ENCODE measurements at places on chromosomes 2 and 18.

DNA sequence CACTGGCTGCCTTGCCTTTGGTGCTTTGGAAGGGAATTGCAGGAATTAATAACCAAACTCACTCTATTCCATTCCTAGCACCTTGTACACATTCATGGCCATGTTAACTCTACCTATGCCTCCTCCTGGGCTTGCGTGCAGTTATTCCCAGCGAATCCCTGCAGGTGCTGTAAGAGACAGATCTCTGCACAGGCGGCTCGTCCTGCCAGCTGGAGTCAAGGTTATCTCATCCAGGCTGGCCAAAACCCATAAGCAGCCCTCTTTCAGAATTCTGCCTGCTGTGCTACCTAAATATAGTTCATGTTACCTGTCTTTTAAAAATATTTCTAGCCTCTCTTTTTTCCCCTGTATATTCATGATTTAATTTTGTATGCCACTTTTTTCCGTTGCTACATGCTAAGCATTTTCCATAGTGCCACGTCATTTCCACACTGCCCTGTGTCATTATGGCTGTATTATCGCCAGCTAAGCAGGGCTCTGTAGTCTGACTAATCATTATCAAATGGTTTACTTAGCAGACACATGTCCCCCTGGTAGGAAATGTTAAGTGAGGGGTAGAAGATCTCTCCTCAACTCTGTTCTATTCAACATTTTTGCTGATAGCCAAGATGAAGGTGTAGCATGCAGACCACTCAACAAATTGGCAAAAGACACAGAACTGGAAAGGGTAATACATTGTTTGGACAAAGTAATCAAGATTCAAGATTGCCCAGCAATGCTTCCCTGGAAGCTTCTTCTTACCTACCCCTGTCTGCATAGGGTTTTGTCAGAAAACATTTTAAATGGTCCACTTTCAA lies 79.7 kb upstream of the TAF1B start:
- no peak for DNase-seq

- DNase-seq, result no peak
Measured at GRCh38 chr2:2566396-2567323, 235.6 kb upstream of the MYT1L start.

DNA sequence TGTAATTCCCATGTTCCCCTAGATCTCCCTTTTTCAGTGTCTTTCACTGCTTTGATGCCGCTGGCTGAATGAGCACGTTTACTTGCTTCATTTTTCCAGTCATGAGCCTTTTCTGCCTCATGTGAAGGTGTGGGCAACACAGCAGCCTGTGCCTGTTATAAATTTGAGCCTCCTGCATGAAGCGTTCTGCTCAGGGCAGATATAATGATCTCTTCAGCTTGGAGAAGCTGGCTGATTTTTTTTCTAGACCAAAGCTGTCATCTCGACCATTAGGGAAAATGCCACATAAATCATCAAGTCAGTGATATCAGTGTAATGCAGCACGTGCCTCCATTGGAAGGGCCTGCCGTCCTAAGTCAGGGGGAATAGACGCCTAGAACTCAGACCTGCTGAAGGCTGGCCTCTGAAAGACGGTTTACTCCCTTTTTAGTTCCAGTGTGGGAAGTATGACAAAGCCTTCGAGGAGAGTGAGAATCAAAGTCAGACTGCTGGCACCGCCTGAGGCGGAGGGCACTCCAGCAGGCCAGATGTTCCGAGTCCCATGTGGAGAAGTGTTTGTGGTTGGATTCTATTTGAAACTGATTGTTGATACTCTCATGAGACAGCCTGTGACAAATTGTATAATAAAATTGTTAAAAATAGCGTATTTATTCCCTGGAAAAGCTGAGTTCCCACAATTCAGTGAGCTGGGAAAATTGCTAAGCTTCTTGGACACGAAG lies 196.5 kb downstream of the MYO1B start:
- no peak for DNase-seq

- no peak for DNase-seq
Measured at GRCh38 chr2:64716569-64716968, 62.9 kb upstream of the SERTAD2 start.

DNA sequence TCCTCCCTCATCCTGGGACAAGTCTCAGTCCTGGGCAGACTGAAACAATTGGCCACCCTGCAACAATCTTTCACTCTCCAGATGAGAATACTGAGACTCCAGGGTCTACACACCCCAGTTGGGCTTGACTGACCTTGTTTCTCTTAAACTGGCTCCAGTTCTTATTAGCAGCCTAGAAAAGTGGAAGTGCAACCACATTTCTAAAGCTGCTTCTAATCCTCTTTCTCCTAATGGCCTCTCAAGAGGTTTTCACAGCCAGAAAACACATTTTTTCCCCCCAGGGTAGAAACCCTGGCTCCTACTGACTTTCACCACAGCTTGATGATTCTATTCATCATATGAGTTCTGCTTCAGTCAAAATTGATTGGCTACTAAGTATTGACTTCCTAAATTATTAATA lies 45.8 kb downstream of the SLC4A5 start:
- DNase-seq, result no peak

DNA sequence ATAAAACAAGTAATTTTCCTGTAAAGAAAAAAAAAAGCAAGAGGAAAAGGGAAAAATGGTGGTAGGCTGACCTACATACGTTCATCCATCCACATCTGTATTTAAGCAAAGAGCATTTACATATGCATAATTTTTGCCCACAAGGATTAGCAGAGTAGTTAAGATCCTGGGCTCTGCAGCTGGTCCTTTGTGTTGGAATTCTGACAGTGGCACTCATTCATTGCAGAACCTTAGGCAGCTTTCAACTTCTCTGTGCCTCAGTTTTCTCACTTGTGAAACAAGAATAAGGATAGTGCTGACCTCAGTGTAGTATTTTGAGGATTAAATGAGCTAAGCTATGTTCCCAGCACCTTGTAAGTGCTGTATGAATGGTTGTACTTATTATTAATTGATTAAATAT lies 211.3 kb downstream of the ARL4C start:
- DNase-seq, result no peak

DNA sequence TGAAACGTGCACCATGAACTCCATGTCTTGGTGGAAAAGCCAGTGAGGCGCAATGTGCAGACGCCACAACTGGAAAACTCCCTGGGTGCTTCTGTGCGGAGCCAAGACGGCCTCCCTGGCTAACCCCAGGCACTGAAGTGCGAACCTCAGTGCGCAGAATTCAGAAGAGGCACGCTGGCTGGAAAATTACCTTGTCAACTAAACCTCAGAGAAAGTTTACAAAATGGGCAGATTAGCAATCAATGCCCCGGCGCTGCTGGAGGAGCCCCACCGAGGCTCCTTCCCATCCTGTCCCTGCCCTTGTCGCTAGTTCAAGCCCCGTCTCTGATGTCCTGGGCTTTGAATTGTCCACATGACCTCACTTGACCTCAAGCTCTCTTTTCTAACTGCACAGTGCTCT lies 22.2 kb downstream of the SNORC start:
- no peak for DNase-seq

DNA sequence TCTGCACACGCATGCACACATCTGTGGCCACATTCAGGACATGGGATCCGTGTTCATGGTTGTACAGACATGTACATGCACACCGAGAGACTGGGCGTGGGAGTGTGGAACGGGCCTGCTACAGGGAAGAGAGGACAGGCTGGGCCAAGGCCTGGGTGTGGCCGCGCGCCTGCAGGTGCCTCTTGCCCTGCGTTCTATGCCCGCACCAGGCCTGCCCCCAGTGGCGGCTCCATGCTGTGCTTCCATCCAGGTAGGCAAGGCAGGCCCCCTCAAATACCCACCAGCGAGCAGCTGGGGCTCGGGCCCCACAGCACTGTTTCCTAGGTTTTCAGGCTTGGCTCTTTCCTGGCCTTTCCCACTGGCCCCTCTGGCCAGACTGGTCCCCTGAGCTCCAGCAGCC lies 15.5 kb upstream of the PTMA start:
- no peak for DNase-seq

DNA sequence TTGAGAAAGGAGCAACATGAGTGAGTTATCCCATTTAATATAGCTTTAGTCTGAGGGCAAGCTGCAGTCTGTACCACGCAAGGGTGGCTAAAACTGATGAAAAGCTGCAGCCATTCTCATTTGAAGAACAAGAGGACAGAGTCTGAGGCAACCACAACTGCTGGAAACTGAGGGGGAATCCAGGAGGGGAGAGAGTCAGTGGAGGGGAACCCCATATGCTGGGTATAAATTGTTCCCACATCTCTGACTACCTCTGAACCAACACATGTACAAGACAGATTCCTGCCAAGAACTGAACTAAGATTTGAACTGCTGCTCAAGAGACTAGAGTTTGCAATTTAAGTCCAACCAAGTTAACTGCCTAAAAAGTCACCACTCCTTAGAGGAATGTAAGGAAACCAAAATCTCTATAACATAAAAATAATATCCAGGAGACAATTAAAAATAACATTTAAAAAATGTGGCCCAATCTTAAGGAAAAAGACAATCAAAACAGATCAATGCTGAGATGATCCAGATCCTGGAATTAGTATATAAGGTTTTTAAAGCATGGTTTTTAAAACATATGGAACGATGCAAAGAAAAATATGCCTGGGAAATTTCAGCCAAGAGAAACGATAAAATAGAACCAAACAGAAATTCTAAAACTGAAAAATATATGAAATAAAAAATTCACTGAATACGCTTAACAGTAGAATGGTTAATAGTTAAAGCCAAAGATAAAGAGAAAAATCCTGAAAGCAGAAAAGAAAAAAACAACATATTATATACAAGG lies 11.2 kb downstream of the CWC22 start:
- DNase-seq, result no peak

- peak; percentile 33 for DNase-seq
Measured at GRCh38 chr2:40244675-40245074, 207.2 kb downstream of the SLC8A1 start.

DNA sequence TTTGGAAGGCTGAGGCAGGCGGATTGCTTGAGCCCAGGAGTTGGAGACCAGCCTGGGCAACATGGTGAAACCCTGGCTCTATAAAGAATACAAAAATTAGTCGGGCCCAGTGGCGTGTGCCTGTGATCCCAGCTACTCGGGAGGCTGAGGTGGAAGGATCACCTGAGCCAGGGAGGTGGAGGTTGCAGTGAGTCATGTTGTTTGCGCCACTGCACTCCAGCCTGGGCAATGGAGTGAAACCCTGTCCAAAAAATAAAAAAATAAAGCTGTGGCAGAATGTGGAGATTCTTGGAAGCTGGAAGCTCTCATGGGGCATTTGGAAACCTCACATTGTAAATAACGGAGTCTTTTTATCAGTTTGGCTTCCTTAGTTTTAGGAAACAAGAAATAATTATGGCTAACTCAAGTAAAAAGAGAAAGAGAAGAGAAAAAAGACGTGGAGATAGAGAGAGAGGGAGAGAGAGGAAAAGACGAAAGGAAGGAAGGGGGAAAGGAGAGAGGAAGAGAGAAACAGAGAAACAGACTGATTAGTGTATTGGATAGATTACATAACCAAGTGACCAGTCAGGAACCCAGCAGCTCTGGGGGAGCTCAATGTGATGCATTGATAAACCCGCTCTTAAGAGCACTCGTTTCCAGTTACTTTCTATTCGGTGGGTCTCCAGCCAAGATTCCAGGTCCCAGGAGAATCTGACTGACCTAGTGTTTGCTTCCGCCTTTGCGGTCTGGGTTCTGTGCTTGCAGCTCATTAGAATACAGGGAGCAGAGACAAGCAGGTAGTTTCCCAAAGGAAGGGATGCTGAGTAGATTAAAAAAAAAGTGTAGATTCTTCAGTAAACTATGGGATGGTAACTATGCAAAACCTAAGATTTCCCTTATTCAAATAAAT lies 1.1 kb upstream of the SPAST start:
- no peak for DNase-seq

- DNase-seq, result no peak
Measured at GRCh38 chr2:118250001-118250400, 161.7 kb downstream of the INSIG2 start.

DNA sequence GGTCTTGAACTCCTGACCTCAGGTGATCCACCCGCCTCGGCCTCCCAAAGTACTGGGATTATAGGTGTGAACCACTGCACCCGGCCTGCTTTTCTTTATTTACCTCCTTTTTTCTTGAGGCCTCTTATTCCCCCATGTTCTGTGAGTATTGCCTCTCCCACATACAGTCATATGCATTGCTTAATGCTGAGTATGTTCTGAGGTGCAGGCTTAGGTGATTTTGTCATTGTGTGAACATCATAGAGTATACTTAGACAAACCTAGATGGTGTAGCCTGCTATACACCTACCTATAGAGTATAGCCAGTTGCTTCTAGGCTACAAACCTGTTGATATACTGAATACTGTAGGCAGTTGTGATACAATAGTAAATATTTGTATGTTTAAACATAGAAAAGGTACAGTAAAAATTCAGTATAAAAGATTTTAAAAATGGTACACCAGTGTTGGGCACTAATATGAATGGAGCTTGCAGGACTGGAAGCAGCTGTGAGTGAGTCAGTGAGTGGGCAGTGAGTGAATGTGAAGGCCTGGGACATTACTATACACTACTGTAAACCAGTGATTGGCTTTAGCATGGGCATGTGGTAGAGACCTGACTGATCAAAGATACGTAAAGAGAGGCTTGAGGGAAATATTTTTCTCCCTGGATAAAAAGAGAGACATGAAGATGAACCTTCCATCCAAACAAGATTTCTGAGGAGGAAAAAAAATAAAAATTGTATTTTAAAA lies 17.6 kb downstream of the SLC39A10 start:
- no peak for DNase-seq

GRCh38 chr2:84131278-84131830 lies 327.7 kb downstream of the SUCLG1 start:
- DNase-seq, result no peak

GRCh38 chr2:26898480-26899078 lies 50.6 kb downstream of the DPYSL5 start:
- DNase-seq, result no peak

DNA sequence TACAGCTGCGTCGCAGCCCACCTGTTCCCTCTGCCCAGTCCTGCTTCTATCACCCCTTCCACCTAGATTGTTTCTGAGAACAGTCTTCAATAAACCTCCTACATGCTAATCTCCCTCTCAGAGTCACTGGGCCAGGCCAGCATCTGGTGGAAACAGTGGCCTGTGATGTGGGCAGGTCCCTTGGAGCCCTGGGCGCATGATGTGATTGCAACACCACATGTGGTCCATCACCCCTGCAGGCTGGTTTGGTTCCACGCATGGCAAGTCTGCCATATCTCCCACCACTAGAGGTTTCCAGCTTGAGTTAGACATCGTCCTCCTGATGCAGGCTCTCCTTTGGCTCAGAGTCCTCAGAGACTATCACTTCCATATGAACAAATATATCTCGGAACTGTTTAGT lies 83.5 kb downstream of the PRKCE start:
- no peak for DNase-seq

DNA sequence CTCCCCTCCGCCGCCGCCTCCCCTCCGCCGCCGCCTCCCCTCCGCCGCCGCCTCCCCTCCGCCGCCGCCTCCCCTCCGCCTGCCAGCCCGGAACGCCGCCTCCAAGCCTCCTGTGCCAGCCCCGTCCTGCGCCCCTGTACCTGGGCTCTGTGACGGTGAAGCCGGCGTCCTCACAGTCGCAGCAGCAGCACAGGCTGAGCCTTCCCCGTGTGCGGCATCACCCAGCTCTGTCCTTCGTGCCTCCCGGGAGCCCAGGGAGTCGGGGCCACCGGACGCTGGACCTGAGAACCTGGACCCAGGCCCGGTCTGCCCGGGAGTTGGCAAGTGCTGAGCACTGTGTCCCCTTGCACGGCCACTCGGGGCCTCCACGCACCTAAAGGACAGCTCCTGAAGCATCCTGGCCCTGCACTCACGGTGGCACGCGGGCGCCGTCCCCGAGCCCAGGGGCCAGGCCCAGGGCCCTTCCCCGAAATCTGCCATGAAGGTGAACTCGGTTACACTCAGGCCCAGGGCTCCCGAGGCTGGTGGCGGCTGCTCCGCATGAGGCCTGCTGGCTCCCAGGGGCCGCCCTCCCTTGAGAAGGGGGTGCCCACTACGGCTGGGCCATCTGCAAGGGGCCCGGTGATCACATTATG lies 32.9 kb downstream of the RTP5 start:
- DNase-seq, result no peak

All from HCT116 (cell line).